Activated naive CD4-positive, alpha-beta T cell treated with anti-CD3 and anti-CD28 coated beads, Interleukin-2, amount 50 U/mL, for 72 hours (primary cell): ENCODE measurements at places on chromosomes 6 and 20. TPM values are rescaled to one million over a fixed set of nuclear protein-coding genes. Genes with fewer than 3 reads are reported as not detected.

ARMH2 gene
- total RNA-seq, result 0.31 TPM

FNDC11 gene
- total RNA-seq, result 0.10 TPM

COL21A1 gene
- not detected for total RNA-seq

BCKDHB gene
- total RNA-seq, result 20.5 TPM

THBS2 gene
- not detected for total RNA-seq

SRMS gene
- total RNA-seq, result not detected

ZSCAN26 gene
- total RNA-seq, result 2.1 TPM

LPIN3 gene
- total RNA-seq, result 4.4 TPM

TRIM31 gene
- not detected for total RNA-seq

CD2AP gene
- total RNA-seq, result 17.9 TPM

TTBK1 gene
- 0.37 TPM for total RNA-seq

RPL10A gene
- total RNA-seq, result 2,159 TPM

NKAIN4 gene
- total RNA-seq, result not detected

OR2H1 gene
- not detected for total RNA-seq

RAET1L gene
- not detected for total RNA-seq

ULBP2 gene
- total RNA-seq, result 0.66 TPM

FAM184A gene
- total RNA-seq, result 24.9 TPM

STMN3 gene
- total RNA-seq, result 13.8 TPM

PPP1R16B gene
- total RNA-seq, result 80.4 TPM

LMBRD1 gene
- 23.1 TPM for total RNA-seq

PRSS16 gene
- total RNA-seq, result 2.5 TPM

FOXA2 gene
- total RNA-seq, result not detected

C20orf202 gene
- 0.19 TPM for total RNA-seq

NCOA3 gene
- total RNA-seq, result 81.6 TPM

CMTR1 gene
- 75.9 TPM for total RNA-seq

KCNQ5 gene
- total RNA-seq, result 7.3 TPM
